ENCODE measurements at places on chromosomes 1 and 21.

DNA sequence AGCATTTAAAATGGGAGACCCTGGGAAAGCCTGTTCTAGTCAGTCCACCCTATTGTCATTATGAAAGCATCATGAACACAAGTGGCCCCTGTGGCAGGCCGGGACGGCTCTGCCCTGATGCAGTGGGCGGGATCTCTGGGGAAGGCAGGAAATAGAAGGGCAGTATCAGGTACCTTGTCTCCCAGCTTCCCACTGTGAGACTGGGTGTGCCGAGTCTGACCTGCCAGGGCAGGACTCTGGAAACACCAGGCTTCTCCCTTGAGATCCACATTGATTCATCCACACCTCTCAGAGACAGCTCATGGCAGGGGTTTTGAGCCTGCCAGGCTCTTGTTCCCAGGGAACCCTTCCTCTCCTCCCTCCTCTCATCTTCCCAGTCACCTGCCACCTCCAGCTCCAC is 24.5 kb upstream of the GNPAT start:
- DNase-seq, result no peak

DNA sequence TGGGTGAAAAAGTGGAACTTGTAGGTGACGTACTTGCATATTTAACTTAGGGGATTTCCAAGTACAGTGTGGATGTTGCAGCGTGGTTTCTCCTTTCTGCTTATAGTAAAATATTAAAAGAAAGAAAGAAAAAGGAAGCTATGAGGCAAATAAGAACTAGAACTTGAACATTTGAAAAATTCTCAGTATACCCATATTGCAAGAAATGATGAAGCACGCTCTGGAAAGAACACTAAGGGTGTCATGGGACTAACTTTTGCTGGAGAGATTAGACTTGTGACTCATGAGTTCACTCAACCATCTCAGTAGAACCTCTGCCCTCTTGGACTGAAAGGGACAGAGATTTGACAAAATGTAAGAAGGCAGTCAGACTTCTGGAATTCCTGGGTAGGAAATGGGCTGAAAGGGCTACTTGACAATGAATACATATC is 704.5 kb upstream of the ADGRL4 start:
- DNase-seq, result no peak

GRCh38 chr1:161838885-161839284 is 72.8 kb downstream of the ATF6 start:
- no peak for DNase-seq

GRCh38 chr1:3516481-3516869 is 62.0 kb downstream of the ARHGEF16 start:
- DNase-seq, result no peak

- no peak for DNase-seq
These were observed 40.6 kb upstream of the TSNAX start for GRCh38 chr1:231487910-231488309.

GRCh38 chr1:206912445-206913095 is 9.2 kb downstream of the FCMR start:
- DNase-seq, result peak; percentile 56

DNA sequence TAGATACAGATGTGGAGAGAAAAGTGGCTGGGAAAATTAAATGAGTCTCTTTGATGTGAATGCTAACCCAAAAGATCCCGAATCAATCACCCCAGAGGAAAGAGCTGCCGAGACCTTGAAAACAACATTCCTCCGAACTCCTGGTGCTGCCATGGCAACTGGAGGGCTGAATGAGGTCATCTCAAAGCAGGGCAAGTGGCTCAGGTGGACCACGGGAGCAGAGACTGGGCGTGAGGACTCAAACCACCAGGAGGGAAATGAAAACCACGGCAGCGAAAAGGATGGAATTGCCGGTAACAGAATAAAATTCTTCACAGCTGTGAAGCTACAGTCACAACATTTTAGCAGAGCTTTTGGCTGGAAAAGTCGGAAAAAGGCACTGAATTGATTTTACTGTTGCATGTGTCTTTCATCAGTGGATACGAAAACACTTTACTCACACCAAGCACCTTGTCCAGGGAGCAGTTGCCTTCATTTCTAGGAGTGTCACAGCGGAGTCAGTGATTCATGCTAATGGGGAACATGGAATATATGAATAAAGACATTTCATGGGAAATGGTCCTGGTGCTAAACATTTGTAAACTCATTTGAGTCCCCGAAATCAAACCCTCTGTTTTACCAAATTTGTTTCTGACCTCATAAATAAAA is 23.2 kb upstream of the BECN2 start:
- no peak for DNase-seq

GRCh38 chr1:1203561-1204424 is 2.6 kb downstream of the TNFRSF18 start:
- DNase-seq, result no peak

DNA sequence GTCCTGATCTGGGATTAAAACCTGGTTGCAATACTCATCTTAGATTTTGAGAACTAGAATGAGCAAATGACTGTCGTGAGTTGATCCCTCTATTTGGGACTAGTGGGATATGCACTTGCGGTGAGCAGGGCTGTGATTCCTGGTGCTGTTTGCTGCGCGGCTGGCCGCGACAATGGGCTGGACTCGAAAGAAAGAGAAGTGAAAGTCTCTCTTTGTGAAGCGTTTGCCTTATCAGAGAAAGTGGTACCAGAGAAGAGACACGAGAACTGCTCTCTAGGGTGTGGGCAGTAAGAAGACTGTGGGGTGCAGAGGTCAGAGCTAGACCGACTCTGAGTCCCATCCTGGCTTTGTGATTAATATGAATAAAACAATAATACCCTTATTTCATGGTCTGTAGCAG is 8.6 kb downstream of the ST6GALNAC3 start:
- no peak for DNase-seq

DNA sequence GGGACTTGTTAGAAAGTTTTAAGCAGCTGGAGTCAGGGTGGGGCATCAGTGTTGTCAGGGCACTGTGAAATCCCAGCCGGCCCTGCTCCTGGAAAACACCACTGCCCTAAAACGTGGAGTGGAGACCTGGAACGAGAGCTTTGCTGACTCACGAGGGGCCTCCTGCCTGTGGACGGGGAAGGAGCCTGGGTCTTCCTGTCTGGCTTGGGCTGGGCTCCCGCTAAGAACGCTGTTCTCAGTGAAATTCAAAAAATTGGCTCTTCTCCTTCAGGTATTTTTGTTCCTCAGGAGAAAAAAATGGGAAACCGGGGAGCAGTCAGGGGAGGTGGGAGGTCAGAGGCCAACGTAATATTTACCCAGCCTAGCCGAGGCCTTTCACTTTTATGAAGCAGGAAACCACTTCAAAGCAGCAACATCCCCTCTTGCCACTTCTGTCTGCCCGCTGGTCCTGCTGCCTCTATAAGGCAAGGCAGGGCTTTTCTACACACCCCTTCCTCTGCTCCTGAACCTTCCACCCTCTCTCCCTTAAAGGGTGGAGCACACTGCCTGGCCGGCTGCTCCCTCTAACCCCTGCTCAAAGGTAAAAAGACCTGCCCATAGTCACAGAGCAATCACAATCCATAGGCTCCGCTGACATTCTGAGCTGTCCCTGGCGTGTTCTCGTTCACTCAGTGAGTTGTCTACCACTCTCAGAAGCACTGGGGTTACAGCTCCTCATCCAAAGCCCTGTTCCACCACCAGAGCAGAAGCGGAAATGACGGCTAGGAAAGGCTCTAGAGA is 8.0 kb downstream of the PLXNA2 start:
- DNase-seq, result no peak

- no peak for DNase-seq
These were observed 66.3 kb upstream of the EDEM3 start for GRCh38 chr1:184820956-184821355.

GRCh38 chr1:215754112-215754511 is 187.0 kb downstream of the KCTD3 start:
- no peak for DNase-seq

- no peak for DNase-seq
These were observed 9.7 kb downstream of the OR2B11 start for GRCh38 chr1:247448107-247448791.

DNA sequence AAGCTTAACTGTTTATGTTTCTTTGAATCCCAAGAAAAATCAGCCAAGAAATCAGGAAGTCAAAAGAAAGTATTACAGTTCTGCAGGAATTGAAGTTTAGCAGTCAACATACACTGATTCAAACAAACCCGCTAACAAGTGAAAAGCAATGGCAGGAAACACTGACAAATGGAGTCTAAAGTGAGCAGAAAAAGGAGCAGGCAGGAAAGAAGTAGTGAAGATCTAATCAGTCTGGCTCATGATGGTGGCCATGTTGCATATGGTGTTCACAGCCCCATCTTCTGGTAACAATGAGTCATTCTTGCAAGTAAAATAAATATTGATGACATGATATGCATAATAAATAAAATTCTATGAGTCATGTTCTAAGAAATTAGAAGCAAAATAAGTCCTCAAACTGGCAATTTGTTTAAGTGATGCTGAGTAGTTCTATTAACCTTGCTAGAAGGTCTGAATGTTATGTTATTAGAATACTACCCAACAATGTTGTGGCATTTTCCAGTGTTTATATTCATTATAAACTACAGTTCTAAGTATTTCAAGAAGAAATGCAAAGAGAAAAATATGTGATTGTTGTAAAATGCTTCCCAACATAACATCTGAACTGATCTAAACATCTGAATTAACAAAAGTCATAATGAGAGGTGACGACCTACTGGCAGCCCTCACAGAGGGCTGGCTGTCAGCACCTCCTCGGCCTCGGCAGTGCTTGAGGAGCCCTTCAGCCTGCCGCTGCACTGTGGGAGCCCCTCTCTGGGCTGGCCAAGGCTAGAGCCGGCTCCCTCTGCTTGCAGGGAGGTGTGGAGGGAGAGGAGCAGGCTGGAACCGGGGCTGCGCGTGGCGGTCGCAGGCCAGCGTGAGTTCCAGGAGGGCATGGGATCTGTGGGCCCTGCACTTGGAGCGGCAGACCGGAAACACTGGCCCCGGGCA is 5.7 kb upstream of the ACBD6 start:
- no peak for DNase-seq

DNA sequence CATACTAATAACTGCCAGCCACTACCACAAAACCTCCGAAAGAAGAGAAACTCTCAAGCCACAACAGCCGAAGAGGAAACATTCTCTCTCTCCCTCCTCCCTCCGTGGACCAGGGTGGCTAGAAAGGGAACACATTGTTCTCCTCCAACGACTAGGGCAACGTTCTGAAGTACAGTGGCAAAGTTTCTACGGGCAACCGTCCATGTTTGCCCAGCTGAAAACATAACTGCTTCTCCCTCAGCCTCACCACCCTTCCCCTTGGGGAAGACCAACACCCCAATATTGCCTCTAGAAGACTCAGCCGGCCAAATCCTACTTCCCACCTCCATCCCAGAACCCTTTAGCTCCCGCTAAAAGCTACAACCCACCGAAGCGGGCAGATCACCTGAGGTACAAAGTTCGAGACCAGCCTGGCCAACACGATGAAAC is 2.0 kb downstream of the GLUL start:
- DNase-seq, result no peak

GRCh38 chr1:93384656-93385055 is 38.9 kb downstream of the DR1 start:
- DNase-seq, result no peak

DNA sequence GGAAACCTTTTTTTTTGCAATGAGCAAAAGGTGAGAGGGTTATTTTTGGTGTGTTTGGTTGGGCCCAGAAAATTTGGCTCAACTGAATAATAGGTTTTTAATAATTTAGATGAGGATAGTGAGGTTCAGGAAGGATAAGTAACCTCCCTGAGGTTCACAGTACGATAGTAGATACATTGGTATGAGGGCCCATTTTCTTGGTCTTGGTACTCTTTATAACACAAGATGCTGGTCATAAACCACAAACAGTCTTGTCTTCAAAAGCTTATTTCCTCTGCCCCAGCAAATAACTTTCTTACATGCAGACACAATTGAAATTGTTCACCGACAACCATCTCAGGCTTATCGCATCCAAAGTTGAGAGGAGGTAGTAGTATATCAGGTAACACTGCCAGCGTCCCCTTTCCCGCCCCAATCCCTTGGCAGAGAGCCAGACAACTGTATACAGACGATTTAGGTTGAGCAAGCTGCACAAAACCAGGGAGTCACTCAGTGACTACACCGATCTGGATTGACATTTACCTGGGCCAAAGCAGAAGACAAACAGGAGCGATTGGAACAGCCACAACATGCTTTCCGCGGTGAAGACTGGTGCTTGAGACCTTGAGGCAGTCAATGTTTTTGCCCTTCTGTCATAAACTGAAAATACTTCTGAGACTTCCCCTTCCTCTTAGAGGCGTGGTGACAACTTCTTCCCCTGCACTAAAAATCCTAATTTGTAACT is at the start of gene SLAMF6:
SLAMF6 (minus strand) TSS at position 634 of the 724 bp plus-strand sequence; CDS start at position 571, 63 bp downstream.
- no peak for DNase-seq

DNA sequence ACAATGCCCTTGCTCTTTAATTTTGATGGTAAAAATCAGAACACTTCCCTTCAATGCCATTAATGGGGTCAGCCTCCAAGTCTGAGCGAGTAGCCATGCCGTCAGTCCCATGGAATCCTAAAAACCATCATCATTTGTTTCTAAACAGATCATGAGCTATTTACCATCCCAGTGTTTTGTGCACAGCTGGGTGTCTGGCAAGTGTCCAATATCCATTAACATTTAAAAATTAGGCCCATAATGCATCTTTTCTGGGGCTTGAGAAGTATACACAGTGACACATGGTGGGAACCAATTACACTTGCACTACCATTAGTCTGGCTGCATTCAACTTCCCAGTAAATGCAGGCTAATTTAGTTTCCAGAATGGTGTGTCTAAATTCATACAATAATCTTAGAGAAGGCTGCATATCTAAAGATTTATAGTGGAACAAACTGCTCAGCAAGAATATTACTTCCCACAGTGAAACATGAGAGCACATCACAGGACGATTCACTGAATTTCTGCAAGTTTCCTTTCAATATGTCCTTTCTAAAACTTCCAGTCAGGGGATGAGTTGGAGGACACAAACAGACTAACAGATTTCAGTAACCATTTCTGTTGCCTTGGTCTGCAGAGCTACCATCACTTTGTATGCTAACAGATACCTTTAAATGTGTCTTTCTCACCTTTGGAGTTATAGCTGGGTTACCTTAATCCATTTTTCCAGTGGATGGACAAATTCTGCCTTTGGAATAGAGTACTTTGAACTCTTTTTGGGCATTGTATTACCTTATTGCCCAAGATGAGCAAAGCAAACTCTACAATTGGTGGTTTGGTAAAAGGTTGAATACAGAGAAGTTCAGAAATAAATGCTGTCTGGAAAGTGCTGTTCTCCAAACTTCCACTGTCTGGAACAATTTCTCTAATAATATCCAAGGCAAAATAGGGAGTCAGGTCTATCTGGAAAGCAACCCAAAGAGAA is 258.0 kb downstream of the PTBP2 start:
- no peak for DNase-seq

GRCh38 chr1:169483500-169483966 is 2.2 kb downstream of the SLC19A2 start:
- no peak for DNase-seq

GRCh38 chr1:94100785-94101612 is 19.9 kb downstream of the ABCA4 start:
- no peak for DNase-seq

Data from HS-5 (cell line).